ENCODE measurements at places on chromosomes 2 and 18.
A peak's percentile ranks its signal among the peaks of the same experiment; 100 is the strongest.

DNA sequence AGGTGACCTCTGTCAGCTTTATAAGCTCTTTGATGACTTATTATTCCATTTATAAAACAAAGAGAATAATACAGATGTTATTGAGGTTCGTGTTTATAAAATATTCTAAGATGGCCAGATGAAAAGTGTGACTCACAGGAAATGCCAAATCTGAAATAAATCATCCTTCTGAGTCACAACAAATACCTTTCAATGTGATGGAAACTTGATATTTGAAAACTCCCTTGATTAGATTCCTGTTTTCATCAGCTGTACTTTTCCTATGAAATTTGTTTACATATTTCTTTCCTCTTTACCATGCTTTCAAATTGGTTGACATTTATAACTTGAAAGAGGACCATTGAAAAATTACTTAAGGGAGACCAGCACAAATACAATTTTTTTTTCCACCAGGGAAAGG lies 30.6 kb upstream of the PPP1R1C start:
- no peak for DNase-seq

DNA sequence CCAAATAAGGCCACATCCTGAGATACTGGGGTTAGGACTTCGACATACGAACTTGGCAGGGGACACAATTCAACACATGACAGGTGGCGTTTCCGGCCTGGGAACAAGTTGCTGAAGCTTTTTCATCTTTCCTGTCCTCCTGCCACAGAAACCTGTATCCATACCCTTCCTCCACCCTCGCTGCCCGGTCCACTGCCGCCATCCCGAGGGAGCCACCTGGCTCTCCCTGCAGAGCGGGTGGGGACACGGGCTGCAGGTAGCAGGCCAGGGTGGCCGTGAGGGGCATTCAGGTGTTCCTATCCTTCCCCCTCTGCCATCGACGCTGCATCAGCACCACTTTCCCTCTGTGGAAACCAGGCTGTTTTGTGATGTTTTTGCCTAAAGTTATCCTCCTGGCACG lies 74.4 kb upstream of the TWIST2 start:
- no peak for DNase-seq

DNA sequence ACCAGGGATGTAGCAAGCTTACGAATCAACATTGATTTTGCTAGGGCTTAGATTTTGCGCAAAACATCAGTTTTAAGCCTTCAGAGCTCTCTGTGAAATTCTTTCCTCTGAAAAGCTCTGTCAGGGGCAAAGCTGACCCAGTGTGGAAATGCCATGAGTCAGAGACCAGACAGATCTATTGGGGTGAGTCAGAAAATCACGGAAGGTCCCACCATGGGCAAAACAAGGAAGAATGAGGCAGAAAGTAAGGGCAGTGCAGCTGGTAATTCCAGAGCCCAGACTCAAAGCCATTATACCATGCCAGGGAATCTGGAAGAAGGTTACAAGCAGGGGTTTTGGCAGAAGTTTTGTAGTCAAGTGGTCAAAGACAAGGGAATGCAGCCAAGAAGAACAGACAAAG lies 256.6 kb upstream of the CTAGE1 start:
- no peak for DNase-seq

- no peak for DNase-seq
These were observed 32.1 kb downstream of the RPRD1A start for GRCh38 chr18:36035253-36035652.

GRCh38 chr2:226446406-226447001 lies 353.1 kb downstream of the IRS1 start:
- DNase-seq, result no peak

- no peak for DNase-seq
These were observed 24.8 kb upstream of the ZNF638 start for GRCh38 chr2:71306762-71307161.

GRCh38 chr2:232838406-232838874 lies 31.6 kb upstream of the SNORC start:
- peak; percentile 19 for DNase-seq

DNA sequence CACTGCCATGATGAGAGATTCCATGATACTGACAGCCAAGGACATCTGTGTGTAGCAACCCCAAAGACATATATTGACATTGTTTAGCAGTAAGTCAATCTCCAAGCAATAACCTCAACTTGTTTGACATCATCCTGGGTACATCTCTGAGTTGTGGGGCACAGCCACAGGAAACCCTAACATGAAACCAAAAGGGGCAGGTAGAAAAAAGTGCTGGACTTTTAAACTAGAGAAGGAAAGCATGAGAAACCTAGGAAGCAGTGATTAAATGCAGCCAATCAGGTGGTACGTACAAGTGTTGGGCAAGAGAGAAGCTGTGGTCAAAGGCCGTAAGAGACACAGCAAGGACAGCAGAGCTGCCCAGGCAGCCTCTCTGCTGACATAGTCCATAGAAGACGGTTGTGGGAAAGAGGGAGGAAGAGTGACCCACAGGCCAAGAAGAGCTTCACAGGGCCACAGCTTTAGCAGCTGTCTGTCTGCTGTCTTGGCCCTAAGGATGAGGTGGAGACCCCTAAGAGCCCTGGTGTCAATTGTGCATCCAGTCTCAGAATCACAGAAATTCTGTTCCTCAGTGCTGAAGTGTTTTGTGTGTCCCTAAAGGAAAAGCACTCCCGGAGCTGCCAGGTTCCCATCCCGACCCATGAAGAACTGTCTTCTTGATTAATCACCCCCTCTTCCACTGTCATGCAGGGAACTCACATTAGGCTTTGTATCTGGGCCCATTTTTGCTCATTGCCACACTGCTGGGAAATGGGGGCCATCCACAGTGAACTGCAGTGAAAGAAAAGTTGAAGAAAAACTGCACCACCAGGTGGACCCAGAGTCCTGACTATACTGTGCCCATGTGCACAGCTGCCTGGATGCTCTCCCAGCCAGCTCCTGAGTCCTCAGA lies 25.4 kb upstream of the CHN1 start:
- no peak for DNase-seq

GRCh38 chr2:73917696-73918207 lies 8.9 kb upstream of the DGUOK start:
- no peak for DNase-seq

DNA sequence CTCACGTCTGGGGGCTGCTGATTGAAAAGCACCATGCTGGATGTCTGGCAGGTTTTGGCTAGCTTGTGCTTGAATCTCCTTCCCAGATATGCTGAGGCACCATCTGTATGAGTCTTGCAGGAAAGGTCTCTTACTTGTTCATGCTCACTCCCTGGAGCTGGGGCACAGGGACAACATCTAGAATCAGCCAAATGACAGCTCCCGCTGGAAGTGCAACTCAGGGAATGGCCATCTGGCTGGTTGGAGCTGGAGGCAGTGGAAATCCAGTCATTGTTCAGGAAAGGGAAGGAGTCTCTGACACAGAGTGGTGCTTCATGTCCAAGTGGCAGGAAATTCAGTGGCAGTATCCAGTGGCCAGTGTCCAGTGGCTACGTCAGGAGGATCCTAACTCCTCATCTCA lies 9.7 kb downstream of the CCDC68 start:
- DNase-seq, result no peak

GRCh38 chr18:47485221-47485797 lies 233.8 kb upstream of the SKOR2 start:
- no peak for DNase-seq

DNA sequence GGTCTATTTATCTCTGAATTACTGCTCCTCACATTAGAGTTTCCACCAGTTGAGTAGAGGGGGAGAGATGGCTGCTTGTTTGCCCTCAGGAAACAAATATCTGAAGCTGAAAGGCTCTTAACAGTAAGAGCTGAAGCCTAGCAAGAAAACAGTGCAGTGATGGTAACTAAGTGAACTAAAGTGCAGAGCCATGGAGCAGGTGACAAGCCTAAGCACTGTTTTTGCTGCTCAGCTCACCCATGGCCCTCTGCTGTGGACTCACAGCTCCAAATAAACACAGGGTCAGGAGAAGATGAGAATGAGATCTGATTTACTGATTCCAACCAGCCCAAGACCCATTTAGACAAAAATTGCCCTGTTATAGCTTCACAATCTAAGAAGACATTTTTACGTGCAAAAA lies 118.4 kb downstream of the ETAA1 start:
- no peak for DNase-seq

DNA sequence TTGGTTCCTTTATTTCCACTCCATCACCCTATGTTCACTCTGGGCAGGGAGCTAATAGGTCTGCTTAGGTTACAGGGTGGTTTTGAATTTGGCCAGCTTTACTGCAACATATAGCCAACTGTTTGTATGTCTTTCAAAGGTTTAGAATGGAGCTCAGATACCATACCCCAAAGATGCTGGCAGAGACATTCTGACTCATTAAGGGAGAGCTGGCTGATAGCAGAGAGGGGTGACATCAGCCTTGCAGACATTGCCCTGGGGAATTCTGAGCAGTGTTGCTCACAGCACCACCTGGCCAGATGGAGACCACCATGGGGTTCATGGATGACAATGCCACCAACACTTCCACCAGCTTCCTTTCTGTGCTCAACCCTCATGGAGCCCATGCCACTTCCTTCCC lies 2.1 kb downstream of the PROKR1 start:
- no peak for DNase-seq

GRCh38 chr18:12776821-12777471 lies 74.1 kb downstream of the PSMG2 start:
- no peak for DNase-seq

DNA sequence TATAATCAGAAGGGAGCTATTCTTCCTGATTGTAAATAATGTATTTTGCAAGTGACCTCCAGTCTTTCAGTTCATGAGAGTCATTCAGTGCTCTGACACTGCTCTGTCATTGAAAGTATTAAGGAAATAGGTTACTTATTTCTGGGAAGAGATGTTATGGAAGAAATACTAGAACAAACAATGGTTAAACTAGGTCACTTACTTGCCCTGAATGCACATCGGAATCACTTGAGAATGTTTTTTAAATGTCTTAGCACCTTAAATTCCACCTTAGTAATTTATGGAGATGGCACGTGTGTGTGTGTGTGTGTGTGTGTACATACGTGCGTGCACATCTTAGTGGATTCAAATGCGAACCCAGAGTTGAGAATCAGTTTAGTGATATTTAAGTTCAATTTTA lies 126.6 kb upstream of the KCNH7 start:
- DNase-seq, result no peak

DNA sequence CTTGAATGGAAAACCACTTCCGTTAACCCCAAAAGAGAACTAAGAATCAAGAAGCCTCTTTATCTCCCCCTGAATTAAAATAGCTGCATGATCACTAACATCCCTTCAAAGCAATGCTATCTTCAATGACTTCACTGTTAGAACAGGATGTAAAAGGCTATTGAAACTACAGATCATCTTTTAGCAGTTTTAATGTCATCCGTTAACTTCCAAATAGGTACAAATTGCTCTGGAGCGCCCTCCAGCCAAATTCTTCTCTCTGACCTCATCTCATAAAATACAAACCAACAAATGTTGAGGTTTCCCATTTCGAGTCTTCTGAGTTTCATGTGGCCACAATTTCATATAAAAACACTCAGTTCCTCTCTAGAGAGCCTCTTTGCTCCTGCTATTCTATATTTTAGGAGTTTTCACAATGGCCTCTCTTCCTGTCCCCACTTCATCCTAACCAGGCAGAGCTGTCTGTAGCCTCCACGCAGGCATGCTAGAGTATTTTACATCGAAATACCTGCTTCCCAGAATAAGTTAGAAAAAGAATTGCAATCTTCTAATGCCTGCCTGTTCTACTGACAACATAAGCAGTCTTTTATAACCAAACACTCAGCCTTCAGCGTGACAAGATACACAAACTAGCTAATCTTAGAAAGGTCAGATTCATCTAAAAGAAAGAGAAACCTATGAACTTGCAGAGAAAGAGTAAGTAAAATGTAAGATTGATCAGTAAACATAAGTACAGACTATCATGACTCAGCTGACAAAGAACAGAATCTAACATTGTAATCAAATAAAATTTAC lies 37.9 kb downstream of the B4GALT6 start:
- no peak for DNase-seq

DNA sequence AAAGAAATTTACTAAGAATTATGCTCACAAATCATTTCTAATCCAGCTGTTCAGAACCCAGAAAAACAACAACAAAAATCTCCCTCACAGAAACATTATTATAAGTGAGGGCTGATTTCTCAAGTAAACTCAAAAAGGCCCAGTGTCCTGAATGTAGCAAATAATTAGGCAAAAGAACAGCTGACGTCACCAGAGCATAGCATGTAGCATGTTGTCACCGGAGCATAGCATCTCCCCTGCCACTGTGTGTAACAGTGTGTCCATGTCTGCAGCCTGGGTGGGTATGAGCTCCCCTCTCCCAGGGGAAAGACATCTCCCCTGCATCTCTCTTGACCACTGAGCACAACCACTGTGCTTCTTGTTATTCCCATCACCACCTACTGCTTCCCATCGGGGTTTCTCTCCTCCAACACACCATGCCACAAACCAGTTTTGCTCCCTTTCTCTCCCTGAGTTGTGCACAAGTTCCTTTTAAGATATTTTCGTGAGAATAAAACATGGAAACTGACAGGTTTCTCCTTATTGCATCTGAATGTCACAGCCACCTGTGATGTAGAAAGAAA lies 126.7 kb downstream of the CABYR start:
- DNase-seq, result no peak

DNA sequence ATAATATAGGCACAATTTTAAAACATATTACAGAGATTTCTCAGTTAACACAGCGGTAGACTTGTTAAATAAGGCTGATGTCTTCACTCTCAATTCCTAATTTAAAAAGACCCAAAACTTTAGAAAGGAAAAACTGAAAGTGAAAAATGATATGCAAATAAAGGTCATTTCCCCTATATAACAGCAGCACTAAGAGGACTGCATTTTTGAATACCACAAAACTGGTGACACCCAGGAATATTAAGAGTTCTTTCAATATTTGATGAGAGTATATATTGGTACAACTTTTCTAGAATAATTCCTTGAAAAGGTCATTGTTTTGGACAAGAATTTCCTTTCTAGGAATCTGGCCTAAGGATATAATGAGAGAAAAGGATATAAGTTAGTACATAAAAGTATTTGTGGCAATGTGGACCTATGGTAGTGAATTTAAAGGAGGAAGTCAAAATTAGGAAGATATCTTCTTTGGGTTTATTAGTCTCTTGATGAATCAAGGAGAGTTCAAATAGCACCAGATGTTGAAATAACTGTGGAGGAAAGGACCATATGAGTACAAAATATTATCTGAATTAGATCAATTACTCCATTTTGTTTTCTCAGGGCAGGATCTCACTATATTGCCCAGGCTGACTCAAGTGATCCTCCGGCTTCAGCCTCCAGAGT lies 70.3 kb downstream of the TMEM237 start:
- DNase-seq, result no peak

GRCh38 chr2:240459401-240460252 lies 24.2 kb downstream of the GPC1 start:
- no peak for DNase-seq

GRCh38 chr2:37205689-37206341 lies 9.5 kb downstream of the CEBPZOS start:
- DNase-seq, result no peak

Measured in stimulated activated CD4-positive, alpha-beta T cell treated with anti-CD3 and anti-CD28 coated beads, Interleukin-15, amount 100 ng/mL, for 48 hours (primary cell).